KG1 (cell line): ENCODE measurements at places on chromosomes 6 and 20.
A peak's percentile ranks its signal among the peaks of the same experiment; 100 is the strongest.

GRCh38 chr20:45500022-45500421 is 15.4 kb downstream of the SPINT3 start:
- DNase-seq = no peak

- DNase-seq = no peak
Observed at GRCh38 chr6:138261116-138261780, 43.0 kb upstream of the PBOV1 start.

GRCh38 chr6:113888493-113888892 is 31.3 kb downstream of the MARCKS start:
- no peak for DNase-seq

DNA sequence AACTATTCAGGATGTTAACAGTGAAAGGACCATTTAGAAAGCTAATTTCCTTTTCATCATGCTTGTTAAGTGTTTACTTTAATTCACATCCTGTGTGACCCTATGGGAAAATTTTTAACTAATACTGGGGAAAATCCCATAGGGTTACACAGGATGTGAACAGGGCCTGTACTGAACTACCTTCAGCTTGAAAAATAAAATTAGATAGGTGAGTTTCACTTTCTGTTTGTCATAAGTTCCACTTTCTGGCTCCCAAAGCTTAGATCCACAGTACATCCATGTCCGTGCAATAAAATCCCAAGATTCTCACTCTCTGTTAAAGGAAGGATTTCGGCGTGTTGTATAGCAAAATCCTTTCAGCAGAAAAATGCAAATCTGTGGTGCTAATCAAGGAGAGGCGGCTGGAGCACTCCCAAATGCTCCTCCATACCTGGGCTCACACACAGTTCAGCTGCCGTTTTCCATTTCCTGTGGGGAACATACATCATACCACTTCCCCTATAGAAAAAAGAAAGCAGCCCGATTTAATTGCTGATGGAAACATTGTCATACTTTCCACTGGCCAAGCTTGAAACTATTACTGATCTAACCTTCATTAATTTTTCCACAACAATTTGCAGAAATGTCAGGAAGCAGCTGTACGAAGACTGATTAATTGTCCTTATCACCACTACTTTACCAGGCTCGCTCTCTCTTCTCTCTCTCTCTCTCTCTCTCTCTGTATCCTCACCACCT is 125.2 kb downstream of the HIVEP2 start:
- DNase-seq = peak; percentile 13

GRCh38 chr6:30130887-30131862 is 4.8 kb upstream of the TRIM40 start:
- peak; percentile 34 for DNase-seq
